ENCODE measurements at places on chromosomes 7 and 10. TPM values are rescaled to one million over a fixed set of nuclear protein-coding genes. Genes with fewer than 3 reads are reported as not detected.

RET gene
- polyA plus RNA-seq: 1.7 TPM

BCAP29 gene
- 43.0 TPM for polyA plus RNA-seq

HOXA5 gene
- polyA plus RNA-seq: 8.2 TPM

GIMAP7 gene
- 12.8 TPM for polyA plus RNA-seq

NODAL gene
- 0.18 TPM for polyA plus RNA-seq

ZP3 gene
- polyA plus RNA-seq: 1.3 TPM

GFRA1 gene
- 32.0 TPM for polyA plus RNA-seq

CPA2 gene
- polyA plus RNA-seq: 0.83 TPM

SPDYE2 gene
- 4.5 TPM for polyA plus RNA-seq

- H3K36me3 ChIP-seq: no peaks in the 10 kb centered on the region
- no peaks in the 10 kb centered on the region for H3K27me3 ChIP-seq
- no peak overlapping the region for H3K27ac ChIP-seq
- H3K4me1 ChIP-seq: no peaks in the 10 kb centered on the region
- H3K4me3 ChIP-seq: no peak overlapping the region
- peak; percentile 62 for DNase-seq
Measured at GRCh38 chr10:218798-219197, 83.5 kb downstream of the ZMYND11 start.

GRCh38 chr7:2523941-2524807 lies 4.6 kb downstream of the LFNG start:
- DNase-seq: peak; percentile 83
- peak overlapping the region; percentile 19 for H3K4me3 ChIP-seq
- H3K36me3 ChIP-seq: peaks cover 53% of the 10 kb centered on the region
- H3K27me3 ChIP-seq: peaks cover 28% of the 10 kb centered on the region
- peaks cover 74% of the 10 kb centered on the region for H3K4me1 ChIP-seq
- H3K27ac ChIP-seq: peak overlapping the region; percentile 59

- H3K4me1 ChIP-seq: no peaks in the 10 kb centered on the region
- no peak overlapping the region for H3K4me3 ChIP-seq
- no peak overlapping the region for H3K27ac ChIP-seq
- H3K27me3 ChIP-seq: peaks cover 3% of the 10 kb centered on the region
- no peaks in the 10 kb centered on the region for H3K36me3 ChIP-seq
Measured at GRCh38 chr7:150860291-150860977, 8.1 kb downstream of the AOC1 start.

DNA sequence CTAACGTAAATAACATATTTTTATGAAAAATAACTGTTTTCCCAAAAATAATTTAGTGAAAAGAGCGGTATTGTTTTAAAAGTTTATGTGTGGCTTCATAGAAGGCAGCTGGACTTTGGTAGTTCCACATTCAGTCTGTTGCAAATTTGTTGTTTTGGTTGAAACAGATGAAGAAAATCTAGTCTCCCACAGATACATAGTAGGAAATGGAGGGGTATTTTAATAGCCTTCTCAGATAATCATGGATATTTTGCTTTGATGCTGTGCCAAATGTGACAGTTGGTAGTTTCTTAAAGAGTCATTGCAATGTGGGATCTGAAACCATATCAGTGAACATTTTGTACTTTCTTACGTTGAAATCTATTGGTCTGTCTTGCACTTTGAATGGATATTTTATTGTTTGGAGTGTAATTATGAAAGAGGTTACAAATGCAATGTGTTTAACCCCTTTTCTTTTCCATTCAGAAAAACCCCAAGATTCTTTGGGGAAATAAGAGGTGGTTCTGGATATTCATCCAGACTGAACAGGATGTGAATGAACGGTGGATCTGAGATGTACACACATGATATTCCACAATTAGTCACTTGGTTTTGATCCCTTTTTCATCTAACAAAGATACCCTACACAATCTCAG lies 10.4 kb downstream of the ZNF365 start:
- DNase-seq: no peak
- H3K4me1 ChIP-seq: no peaks in the 10 kb centered on the region
- no peak overlapping the region for H3K27ac ChIP-seq

DNA sequence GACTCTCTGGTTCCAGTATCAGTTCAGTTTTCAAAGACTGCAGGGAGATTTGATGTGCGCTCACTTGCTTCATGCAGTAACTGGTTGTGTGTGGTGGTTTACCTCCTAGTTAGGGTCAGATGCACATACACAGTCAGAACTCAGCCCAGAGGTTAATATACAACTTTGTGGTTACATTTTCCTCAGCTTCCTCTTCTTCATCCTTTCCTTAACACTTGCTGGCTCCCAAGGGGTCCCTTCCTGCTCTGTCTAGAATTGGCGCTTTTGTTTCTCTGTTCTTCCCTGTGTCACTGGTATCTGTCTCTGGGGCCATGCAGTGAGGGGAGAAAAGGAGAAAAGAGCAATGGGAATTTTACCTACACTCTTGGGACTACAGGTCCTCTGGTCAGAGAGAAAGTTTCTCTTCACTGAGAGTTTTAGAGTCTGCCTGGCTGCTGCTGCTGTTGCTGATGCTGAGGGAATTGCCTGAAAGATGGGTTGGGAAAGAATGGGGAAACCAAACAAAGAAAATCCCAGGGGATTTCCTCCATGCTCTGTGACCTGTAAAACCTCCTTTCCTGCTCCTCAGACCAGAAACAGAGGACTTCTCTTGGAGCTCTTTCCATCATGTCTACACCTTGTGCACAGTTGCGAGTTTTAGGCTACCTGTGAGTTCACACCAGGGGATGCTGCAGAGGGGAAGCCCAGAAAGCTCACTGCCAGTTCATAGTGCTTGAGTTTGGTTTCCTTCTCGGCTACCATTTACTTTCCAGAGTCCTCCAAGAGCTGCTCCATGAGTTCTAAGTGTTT lies 74.6 kb downstream of the WDFY4 start:
- H3K36me3 ChIP-seq: no peaks in the 10 kb centered on the region
- H3K4me3 ChIP-seq: no peak overlapping the region
- no peak overlapping the region for H3K27ac ChIP-seq

GRCh38 chr7:130719541-130719940 lies 14.5 kb downstream of the KLF14 start:
- no peak overlapping the region for H3K27ac ChIP-seq
- DNase-seq: no peak
- no peaks in the 10 kb centered on the region for H3K4me1 ChIP-seq
- H3K27me3 ChIP-seq: no peaks in the 10 kb centered on the region
- H3K36me3 ChIP-seq: no peaks in the 10 kb centered on the region
- H3K4me3 ChIP-seq: no peak overlapping the region

GRCh38 chr7:88001744-88002530 lies 67.9 kb downstream of the ADAM22 start:
- H3K4me1 ChIP-seq: peaks cover 2% of the 10 kb centered on the region
- no peak overlapping the region for H3K4me3 ChIP-seq
- DNase-seq: no peak
- H3K36me3 ChIP-seq: no peaks in the 10 kb centered on the region
- H3K27me3 ChIP-seq: no peaks in the 10 kb centered on the region

DNA sequence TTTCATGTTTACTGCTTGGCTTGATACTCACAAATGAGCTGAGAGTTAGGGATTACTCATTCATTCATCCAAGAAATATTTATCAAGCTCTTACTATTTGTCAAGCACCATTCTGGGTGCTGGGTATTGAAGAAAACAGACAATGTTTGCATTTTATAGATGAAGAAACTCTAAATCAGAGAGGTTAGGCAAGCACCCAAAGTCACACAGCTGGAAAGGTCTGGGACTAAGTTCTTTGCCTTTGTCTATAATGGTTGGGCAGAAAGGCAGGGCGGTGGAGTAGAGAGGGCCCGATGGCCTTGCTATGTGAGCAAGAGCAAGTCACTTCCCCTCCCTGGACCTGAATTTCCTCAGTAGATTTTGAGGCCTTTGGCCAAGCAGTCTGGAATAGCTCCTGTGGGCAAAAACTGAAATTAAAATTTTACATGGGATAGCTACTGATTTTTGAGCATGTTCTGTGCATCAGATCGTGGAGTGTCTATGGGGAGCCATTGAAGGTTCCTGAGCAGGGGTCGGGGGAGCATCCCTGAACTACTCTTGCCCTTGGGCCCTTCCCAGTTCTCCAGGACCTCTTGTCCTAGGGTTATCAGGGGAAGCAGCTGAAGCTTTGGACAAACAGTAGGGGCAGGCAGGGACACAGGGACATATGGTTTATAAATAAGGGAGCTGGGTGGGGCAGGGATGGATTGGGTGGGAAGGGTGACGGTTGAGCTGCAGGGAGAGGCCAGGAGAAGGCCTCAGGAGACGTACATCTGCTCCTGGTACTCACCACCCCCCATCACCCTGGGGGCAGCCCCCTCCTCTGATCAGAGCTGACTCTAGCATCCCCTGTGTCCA lies 23.3 kb downstream of the AQP1 start:
- H3K4me1 ChIP-seq: peaks cover 51% of the 10 kb centered on the region
- no peak overlapping the region for H3K27ac ChIP-seq
- no peak for DNase-seq
- H3K27me3 ChIP-seq: no peaks in the 10 kb centered on the region
- no peaks in the 10 kb centered on the region for H3K36me3 ChIP-seq

DNA sequence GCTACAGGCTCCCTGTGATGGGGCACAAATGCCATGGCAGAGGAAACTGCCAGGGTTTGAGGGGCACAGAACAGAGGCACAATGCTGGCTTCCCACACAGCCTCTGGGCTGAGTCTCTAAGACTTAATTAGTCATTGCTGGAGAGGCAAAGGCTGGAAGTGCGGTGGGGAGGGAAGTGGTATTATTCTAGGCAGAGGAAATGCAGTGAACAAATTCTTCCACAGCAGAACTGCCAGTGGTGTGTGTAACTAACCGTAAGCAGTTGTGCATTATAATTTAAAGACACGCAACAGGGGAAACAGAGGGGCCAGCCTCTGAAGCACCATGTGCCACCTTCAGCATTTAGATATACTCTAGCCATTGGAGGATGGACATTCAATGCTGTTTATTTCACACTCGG lies 12.8 kb downstream of the ICA1 start:
- no peaks in the 10 kb centered on the region for H3K36me3 ChIP-seq
- no peak for DNase-seq
- no peaks in the 10 kb centered on the region for H3K27me3 ChIP-seq
- H3K4me1 ChIP-seq: no peaks in the 10 kb centered on the region
- no peak overlapping the region for H3K27ac ChIP-seq

DNA sequence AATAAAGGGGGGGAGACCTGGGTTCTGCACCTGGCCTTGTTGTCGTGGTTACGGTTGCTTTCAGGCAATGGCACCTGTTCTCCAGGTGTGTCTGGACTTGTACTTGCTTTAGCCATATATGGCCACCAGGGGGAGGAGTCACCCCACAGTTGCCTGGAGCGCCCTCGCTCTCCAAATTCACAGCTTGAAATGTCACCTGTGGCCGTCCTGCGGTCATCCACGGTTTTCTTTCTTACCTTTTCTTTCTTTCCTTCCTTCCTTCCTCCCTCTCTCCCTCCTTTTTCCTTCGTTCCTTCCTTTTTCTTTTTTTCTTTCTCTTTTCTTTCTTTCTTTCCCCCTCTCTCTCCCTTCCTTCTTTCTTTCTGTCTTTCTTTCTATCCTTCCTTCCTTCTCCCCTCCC lies 157.2 kb upstream of the ZNF92 start:
- H3K27me3 ChIP-seq: no peaks in the 10 kb centered on the region
- no peaks in the 10 kb centered on the region for H3K4me1 ChIP-seq
- no peak overlapping the region for H3K27ac ChIP-seq
- H3K36me3 ChIP-seq: no peaks in the 10 kb centered on the region
- no peak overlapping the region for H3K4me3 ChIP-seq

GRCh38 chr10:81116990-81117389 lies 579.3 kb downstream of the SH2D4B start:
- H3K27me3 ChIP-seq: no peaks in the 10 kb centered on the region
- no peak for DNase-seq
- no peak overlapping the region for H3K27ac ChIP-seq

DNA sequence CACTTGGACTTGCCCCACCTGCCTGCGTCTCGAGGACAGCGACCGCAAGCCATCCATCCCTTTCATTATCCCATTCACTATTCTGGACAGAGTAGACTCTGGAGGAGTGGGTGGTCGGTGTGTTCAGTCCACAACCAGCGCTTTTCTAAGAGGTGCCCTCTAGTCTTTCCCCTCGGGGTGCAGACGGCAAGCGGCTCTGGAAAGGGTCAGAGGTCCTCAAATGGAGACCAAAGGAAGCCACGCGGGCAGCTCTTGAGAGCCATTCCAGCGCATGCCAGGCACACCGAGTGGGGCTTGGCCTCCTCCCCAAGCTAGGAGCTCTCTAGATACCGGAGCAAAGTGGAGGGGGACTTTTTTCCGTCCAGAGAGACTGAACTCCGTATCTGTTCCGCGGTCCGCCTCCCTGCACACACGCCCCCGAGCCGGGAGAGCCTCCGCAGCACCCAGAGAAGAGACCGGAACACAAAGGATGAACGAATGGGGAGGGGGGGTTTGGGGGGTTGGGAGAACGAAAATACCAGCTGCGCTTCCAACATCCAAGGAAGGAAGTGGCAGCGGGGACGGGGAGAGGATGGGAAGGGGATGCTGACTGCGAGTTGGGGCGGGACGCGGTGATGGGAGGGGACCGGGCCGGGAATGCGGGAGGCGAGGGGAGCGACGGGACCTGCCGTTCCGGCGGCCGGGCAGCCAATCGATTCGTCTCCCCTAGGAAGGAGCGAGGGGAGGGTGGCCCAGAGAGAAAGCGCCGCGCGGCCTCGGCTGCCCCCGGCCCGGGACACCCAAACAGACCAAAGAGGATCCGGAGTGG lies 515 bp downstream of the GSDME start:
- H3K27ac ChIP-seq: peak overlapping the region; percentile 21
- peak; percentile 58 for DNase-seq
- H3K4me1 ChIP-seq: peaks cover 14% of the 10 kb centered on the region
- H3K36me3 ChIP-seq: no peaks in the 10 kb centered on the region
- peak overlapping the region; percentile 71 for H3K4me3 ChIP-seq

DNA sequence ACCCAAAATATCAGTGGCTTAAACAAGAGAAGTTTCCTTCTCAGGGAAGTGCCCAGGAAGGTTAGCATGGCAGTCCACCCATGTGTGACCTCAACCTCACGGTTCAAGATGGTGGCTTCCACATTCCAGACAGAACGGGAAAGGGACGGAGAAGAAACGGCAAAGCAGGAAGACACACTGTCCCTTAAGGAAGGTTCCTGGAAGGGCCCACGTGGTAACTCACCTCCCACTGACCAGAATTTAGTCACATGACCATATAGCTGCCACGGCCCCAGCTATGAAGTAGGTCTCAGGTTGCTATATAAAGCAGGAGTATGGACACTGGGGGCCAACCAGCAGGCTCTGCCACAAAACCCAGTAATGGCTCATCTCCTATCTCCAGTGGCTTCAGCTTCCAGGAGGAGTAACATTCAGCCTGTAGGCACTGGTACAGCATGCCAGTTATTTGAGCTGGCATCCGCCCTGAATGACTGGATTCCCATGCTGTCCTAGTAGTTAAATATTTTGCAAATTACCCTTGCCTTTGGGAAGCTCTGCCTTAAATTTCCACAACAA lies 278.5 kb upstream of the KLF14 start:
- no peaks in the 10 kb centered on the region for H3K4me1 ChIP-seq
- DNase-seq: no peak
- H3K36me3 ChIP-seq: no peaks in the 10 kb centered on the region
- no peak overlapping the region for H3K4me3 ChIP-seq
- no peaks in the 10 kb centered on the region for H3K27me3 ChIP-seq
- H3K27ac ChIP-seq: no peak overlapping the region
